ENCODE measurements at places on chromosomes 13 and 19.
A peak's percentile ranks its signal among the peaks of the same experiment; 100 is the strongest.

DNA sequence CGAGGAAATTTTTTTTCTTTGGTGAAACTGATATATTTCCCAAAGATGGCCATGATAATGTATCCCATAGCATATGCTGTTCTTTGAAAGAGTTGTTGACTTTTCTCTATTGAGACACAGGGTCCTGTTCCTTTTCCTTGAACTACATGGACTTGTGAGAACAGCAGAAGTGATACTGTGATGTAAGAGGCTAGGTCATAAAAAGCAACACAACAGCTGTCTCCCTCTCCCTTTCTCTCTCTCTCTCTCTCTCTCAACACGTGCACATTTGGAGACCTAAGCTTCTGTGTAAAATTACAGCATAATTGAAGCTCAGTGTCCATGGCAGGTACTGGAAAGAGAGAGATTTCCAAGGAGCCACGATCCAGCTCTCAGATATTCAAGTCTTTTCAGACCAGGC, 1712.4 kb downstream of the EFNB2 start:
- no peak for DNase-seq

- no peak for DNase-seq
These were observed 94.5 kb downstream of the LIG4 start for GRCh38 chr13:108120856-108121255.

DNA sequence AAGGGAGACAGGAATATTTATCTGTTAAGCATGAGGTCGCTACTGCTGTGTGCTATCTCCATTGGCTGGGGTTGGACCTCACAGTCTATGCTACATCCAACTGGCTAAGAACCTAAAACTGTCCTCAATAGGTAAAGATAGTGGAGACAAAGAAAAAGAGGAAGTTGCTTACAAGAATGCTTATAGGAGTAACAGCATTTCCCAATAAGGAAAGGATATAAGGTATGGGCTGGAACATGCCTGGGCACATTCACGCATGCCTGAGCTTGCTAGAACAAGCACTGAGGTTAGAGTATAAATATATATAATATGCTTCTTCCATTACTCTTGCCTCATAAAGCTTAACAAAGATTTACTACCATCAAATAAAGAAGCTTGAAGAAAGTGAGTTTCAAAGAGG, 47.9 kb upstream of the CEACAM21 start:
- DNase-seq = no peak

- DNase-seq = peak; percentile 70
These were observed 86.6 kb upstream of the SOX1 start for GRCh38 chr13:111980146-111980929.

DNA sequence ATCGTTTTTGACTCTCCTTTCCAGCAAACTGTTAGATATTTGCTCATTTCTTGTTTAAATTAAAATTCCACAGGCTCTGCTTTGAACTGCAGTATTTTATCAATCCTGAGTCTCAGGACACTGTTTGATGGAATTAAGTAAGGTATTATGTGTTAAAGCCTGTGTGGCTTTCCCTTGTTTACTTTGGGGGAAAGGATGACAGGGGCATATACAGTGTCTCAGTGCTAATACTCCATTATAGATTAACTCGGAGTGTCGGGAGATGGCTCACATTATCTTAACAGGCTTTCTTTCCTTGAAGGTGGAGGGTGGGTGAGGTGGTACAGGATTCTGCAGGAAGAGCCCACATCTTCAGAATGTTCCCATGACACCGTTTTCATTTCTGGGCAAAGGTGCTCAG, 84.7 kb downstream of the SHISA2 start:
- no peak for DNase-seq
